ENCODE measurements at places on chromosomes 7 and 10.
A peak's percentile ranks its signal among the peaks of the same experiment; 100 is the strongest.

DNA sequence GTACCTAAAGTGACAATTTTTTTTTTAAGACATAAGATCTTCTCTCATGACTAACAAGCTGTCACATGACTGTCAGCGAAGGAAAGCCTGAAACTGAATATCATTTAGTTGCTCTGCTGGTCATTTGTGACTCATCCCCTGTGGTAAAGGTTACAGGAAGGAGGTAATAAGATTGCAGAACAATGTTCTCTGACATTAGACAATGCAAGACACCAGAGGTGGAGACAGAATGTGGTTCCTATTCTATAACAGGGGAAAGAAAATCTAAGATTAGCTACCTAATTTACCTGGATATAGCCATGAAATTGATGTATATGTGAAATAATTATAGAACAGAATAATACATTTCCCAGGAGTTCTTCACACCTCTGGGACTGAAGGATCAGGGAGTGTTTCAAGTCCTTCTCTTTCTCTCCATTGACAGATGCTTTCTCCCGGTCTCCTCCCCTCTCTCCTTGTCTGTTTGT lies 47.7 kb downstream of the LRGUK start:
- H3K4me3 ChIP-seq = no peak overlapping the region
- H3K36me3 ChIP-seq = peaks cover 2% of the 10 kb centered on the region
- DNase-seq = no peak
- H3K27ac ChIP-seq = no peak overlapping the region

DNA sequence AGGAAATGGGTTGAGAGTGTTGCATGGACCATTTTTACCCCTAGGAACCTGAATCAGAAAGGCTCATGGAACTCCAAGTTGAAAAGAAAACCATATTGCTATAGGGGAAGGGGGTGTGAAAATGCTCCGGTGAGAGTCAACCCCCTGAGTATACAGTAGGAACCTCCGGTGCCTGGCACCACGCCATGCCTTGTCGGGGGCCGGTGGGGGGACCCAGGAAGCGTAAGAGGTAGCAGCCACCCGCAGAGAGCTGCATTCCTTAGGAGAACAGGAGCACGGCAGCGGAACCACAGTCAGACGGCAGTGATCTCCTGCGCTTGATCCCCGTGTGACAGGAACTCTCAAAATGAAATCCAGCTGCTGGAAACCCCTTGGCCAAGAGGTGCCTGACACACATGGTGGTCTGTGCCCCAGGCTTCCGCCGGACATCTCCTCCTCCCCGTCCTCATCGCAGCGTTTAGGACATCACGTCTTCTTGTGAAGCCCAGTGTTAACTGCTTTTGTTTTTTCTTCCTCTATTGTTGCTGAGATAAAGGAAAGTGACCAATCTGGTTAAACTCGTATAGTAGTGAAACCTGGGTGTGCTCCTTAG lies 186.8 kb downstream of the CELF2 start:
- no peaks in the 10 kb centered on the region for H3K27me3 ChIP-seq
- peak overlapping the region; percentile 69 for H3K4me3 ChIP-seq
- H3K27ac ChIP-seq = peak overlapping the region; percentile 95
- peaks cover 99% of the 10 kb centered on the region for H3K36me3 ChIP-seq
- peak; percentile 54 for DNase-seq

GRCh38 chr7:23246555-23246954 lies at the start of gene GPNMB:
TSS of gene GPNMB (plus strand) at chr7:23246775. CDS start at chr7:23246858, 83 bp downstream.
- DNase-seq = no peak
- H3K4me3 ChIP-seq = no peak within 1 kb of the TSS
- peaks cover 66% of the 10 kb centered on the region for H3K27me3 ChIP-seq
- H3K4me1 ChIP-seq = no peaks in the 10 kb centered on the region
- no peaks in the 10 kb centered on the region for H3K36me3 ChIP-seq

GRCh38 chr7:41874201-41874785 lies 171.4 kb upstream of the INHBA start:
- no peak overlapping the region for H3K4me3 ChIP-seq
- no peaks in the 10 kb centered on the region for H3K36me3 ChIP-seq
- H3K4me1 ChIP-seq = no peaks in the 10 kb centered on the region
- DNase-seq = no peak
- no peak overlapping the region for H3K27ac ChIP-seq

DNA sequence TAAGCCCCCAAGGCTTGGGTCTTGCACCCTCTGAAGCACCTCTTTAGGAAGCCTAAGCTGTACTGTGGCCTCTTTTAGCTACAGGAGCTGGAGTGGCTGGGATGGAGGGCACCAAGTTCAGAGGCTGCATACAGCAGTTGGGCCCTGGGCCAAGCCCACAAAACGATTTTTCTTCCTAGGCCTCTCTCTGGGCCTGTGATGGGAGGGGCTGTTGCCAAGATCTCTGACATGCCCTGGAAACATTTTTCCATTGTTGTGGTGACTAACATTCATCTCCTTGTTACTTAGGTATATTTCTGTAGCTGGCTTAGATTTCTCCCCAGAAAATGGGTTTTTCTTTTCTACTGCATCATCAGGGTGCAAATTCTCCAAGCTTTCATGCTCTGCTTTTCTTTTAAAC lies 375.7 kb upstream of the NPSR1 start:
- DNase-seq = no peak
- no peak overlapping the region for H3K4me3 ChIP-seq
- H3K4me1 ChIP-seq = no peaks in the 10 kb centered on the region
- no peak overlapping the region for H3K27ac ChIP-seq
- H3K27me3 ChIP-seq = no peaks in the 10 kb centered on the region

Data from effector memory CD8-positive, alpha-beta T cell (primary cell).